ENCODE measurements at places on chromosomes 16 and 17.

GRCh38 chr16:81204798-81205680, 33.5 kb upstream of the BCO1 start:
- DNase-seq: peak; percentile 89

- DNase-seq: no peak
Observed at GRCh38 chr16:84925092-84925772, 86.1 kb downstream of the ZDHHC7 start.

GRCh38 chr16:80751167-80751566, 53.2 kb downstream of the CDYL2 start:
- no peak for DNase-seq

DNA sequence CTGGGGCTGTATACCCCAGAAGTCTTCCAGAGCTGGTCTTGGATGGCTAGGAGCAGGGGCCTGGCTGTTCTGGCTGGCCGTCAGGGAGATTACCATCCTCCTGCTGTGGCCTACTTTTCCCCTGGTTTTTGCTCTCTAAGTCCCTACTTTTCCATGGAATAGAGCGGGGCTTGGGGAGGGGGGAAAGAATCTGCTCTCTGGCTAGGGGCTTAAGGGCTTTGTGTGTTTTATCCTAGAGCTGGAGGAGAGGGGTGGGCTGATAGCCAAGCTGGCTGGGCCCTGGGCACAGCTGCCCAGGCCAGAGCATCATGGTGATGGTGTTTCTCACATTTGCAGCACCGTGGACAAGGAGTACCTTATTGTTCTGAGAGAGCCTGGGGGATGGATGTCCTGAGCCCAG, 3.6 kb downstream of the NRN1L start:
- DNase-seq: peak; percentile 38

DNA sequence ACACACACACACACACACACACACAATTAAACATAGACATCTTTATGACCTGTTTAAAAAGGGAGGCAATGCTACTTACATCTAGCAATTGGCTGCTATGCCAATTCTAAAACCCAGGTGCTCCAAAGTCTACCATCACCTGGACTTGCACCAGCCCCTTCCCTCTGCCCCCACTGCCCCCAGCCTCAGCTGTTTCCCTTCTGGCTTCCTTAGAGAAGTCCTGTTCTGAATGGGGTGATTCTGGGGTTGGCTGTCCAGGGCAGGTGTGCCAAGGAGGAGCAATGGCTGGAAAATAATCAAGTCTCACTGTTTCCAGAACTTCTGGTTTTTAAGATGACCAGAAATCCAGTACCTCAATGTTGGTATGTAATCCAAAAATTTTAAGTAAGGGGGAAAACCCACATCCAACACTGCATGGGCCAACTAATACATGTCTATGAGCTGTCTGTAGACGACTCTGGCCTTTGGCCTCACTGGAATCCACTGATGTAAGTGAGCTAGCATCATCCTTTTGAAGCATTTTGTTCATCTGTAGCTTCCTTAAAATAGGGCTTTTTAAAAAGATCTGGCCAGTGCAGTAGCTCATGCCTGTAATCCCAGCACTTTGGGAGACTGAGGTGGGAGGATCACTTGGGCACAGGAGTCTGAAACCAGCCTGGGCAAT, 2.1 kb downstream of the IFT20 start:
- no peak for DNase-seq

GRCh38 chr17:76241204-76241538, 878 bp upstream of the RNF157 start:
- DNase-seq: no peak

DNA sequence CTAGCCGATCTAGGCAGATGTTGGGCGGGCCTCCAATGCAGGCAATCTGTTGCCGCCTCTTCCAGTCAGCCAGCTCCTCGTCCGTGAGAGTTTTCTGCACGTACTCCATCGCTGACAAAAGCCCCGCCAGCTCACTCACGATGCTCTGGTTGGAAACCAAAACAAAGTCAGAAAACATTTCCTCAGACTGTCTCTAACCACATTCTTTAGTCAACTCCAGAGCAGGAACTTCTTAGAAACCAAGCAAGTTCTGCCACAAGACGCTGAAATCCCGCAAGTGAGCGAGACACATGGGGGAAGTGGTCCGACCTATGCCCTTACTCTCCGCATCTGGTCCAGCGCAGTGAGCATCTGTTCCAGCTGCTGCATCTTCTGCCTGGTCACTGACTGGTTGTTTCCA, 49.1 kb downstream of the STAT5A start:
- peak; percentile 28 for DNase-seq

GRCh38 chr16:84220851-84221250, 19.0 kb downstream of the KCNG4 start:
- DNase-seq: no peak

DNA sequence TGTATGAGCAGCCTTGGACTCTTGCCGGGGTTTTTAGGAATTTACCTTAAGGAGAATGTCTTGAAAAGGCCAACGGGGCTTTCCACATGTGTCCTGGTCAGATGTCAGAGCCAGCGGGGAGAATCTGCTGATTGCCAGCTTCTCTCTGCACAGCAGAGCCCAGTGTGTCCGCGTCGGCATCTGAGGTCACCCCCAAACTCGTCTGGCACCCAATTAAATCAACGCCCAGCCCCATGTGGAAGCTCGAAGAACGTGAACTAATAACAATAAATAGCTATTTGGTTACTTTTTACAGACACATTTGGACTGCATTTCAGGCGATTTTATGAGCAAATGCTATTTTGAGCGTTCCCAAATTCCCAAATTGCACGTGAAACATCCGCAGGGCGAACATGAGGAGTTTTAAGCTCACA, 303.5 kb downstream of the FOXL1 start:
- no peak for DNase-seq

DNA sequence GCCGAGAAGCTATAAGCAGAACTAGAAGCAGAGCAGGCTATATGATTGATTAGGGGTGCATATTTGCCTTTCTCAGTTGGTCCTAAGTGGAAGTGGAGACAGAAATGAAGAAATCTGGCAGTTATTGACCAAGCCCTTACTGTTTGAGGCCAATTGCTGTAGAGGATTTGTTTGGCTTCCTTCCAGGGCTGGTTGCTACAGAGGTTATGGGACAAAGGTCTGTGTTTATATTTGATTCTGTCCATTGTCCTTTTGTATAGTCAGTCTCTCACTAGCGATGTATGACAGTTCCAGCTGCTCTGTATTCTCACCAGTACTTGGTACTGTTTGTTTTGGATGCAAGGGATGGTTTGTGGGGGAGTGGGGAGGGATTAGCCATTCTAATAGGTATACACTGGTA, 7.3 kb upstream of the ALOX15 start:
- no peak for DNase-seq

- peak; percentile 92 for DNase-seq
Observed at GRCh38 chr17:77555741-77556291, 402.7 kb upstream of the TNRC6C start.

- DNase-seq: no peak
Observed at GRCh38 chr16:12358898-12359297, 382.4 kb downstream of the SNX29 start.

- DNase-seq: peak; percentile 91
Observed at GRCh38 chr17:58328195-58329034, at the start of gene TSPOAP1. Gene TSPOAP1, minus strand, starts transcription at chr17:58328795. Its CDS starts 875 bp downstream, at chr17:58327920.

- no peak for DNase-seq
Observed at GRCh38 chr17:80169784-80170500, at the start of gene CARD14. Gene CARD14, plus strand, starts transcription at chr17:80170030. Its CDS starts 11,409 bp downstream, at chr17:80181439.

DNA sequence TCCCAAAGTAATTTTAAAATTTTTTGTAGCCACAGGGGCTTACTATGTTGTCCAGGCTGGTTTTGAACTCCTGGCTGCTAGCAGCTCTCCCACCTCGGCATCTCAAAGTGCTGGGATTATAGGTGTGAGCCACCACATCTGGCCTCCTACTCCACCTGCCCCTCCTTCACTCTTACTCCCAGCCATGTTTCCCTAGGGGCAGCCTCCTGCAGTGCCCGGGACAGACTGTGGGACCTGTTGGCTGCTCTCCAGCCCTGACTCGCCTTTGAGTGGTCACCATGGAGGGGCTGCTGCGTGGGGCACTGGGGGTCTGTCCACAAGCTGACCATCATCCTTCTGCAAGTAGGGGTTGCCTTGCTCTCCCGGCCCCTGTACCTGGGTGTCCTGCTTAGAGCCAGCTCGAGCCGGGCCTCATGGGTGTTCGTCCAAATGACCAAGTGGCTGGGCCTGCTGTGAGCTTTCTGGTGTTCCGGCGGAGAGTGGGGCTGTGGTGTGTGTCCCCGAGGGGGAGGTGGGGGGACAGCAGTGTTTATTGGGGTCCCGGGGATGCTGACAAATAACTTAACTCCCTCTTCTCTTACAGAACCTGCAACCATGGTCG, 16.6 kb downstream of the SPIRE2 start:
- no peak for DNase-seq

DNA sequence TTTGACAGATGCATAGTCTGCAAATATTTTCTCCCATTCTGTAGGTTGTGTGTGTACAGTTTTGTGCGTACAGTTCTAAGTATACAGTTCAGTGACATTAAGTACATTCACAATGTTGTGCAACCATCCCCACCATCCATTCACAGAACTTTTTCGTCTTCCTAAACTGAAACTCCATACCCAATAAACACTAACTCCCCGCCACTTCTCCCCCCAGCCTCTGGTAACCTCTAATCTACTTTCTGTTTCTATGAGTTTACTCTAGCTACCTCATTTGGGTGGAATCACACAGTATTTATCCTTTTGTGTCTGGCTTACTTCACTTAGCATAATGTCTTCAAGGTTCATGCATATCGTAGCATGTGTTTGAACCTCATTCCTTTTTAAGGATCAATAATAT, 14.3 kb downstream of the PIK3R5 start:
- DNase-seq: no peak

GRCh38 chr16:86663685-86664521, 85.6 kb downstream of the FOXL1 start:
- no peak for DNase-seq

DNA sequence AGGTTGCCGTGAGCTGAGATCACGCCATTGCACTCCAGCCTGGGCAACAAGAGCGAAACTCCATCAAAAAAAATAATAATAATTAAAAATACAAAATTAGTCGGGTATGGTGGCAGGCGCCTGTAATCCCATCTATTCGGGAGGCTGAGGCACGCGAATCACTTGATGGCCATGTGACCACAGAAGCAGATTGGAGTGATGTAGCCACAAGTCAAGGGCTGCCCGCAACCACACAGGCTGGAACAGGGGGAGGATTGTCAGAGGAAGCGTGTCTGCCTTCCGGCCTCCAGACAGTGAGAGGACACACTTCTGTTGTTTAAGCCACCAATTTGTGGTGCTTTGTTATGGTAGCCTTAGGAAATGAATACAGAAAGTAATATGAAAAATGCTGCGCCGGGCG, 11.8 kb upstream of the NAGS start:
- no peak for DNase-seq

- no peak for DNase-seq
Observed at GRCh38 chr17:66795486-66795885, 39.4 kb upstream of the CACNG5 start.

DNA sequence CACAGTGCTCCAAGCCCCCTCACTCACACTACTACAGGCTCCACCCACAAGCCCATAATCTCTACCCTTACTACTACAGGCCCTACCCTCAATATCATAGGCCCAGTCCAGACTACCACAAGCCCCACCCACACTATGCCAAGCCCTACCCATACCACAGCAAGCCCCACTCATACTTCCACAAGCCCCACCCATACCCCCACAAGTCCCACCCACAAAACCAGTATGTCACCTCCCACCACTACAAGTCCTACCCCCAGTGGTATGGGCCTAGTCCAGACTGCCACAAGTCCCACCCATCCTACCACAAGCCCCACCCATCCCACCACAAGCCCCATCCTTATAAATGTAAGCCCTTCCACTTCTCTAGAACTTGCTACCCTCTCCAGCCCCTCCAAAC, 13.8 kb downstream of the RIPOR1 start:
- DNase-seq: no peak

- DNase-seq: no peak
Observed at GRCh38 chr17:33171931-33172330, 121.2 kb downstream of the ASIC2 start.

GRCh38 chr17:74478420-74479100, 12.1 kb downstream of the CD300A start:
- no peak for DNase-seq

Measured in eye (tissue), 1 donor.